ENCODE measurements at places on chromosomes 16 and 17.
A peak's percentile ranks its signal among the peaks of the same experiment; 100 is the strongest.

GRCh38 chr16:25060920-25061319 lies 45.8 kb upstream of the ARHGAP17 start:
- DNase-seq = no peak

DNA sequence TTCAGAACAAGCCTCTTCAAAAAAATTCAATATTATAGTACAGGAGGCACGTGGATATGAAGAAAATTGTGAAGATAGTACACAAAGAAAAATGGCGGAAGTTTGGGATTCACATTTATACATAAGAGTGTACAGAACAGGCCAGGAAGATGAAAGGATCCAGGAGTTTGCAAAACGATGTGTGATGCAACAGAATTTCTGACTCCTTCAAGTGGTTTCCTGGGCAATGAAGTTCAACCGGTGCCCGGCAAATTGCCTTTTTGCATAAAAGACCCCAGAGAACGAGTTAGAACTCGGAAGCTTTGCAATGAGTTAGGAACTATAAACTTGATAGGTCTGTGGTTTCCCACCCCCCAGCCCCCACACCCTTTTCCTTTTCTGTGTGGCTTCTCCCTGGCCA lies 189.1 kb downstream of the SALL1 start:
- no peak for DNase-seq

DNA sequence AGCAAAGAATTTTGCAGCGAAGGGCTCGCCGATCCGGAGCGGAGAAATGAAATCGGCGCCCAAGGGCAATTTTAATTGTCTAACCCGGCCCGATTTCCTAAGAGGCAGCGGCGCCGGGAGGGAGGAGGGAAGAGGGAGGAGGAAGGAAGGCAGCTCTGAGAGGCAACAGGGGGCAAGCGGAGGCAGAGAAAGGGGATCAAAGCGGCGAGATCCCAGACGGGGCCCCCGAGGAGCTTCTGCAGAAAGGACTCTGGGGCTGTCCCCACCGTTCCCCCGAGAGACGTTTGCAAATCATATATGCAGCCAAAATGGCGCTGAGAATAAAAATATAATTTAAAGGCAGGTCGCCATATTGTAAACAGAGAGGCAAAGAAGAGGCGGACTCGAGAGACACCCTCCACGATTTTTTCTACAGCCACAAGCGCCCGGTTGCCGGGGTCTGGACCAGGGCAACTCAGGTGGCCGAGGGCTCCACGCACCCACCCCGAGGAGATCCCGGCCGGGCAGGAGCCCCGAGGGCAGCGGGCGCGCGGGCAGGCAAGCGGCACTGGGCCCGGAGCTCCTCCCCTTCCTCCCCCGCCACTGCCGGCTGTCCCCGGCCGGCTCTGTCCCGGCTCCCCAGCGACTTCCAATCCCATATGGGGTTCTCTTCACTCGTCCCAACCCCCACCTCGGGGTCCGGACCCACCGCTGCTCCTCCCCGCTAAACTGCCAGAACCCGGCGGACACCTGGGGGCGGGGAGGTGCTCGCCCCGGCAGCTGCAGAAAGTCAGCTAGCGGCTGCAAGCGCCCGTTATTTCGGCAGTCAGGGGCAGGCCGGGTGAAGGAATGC lies 1.9 kb downstream of the PHF12 start:
- DNase-seq = peak; percentile 22

- no peak for DNase-seq
Measured at GRCh38 chr16:46923513-46924295, 39.5 kb downstream of the GPT2 start.

DNA sequence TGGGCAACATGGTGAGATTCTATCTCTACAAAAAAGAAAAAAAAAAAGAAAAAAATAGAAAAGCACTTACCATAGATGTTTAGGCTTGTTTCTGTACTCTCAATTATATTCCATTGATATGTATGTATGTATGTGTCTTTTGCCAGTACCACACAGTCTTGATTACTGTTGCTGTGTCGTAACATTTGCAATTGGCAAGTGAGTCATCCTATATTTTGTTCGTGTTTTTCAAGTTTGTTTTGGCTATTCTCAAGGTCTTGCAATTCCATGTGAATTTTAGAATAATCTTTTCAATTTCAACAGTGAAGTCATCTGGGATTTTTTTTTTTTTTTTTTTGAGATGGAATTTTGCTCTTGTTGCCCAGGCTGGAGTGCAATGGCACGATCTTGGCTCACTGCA lies 19.3 kb downstream of the SPECC1 start:
- DNase-seq = no peak

DNA sequence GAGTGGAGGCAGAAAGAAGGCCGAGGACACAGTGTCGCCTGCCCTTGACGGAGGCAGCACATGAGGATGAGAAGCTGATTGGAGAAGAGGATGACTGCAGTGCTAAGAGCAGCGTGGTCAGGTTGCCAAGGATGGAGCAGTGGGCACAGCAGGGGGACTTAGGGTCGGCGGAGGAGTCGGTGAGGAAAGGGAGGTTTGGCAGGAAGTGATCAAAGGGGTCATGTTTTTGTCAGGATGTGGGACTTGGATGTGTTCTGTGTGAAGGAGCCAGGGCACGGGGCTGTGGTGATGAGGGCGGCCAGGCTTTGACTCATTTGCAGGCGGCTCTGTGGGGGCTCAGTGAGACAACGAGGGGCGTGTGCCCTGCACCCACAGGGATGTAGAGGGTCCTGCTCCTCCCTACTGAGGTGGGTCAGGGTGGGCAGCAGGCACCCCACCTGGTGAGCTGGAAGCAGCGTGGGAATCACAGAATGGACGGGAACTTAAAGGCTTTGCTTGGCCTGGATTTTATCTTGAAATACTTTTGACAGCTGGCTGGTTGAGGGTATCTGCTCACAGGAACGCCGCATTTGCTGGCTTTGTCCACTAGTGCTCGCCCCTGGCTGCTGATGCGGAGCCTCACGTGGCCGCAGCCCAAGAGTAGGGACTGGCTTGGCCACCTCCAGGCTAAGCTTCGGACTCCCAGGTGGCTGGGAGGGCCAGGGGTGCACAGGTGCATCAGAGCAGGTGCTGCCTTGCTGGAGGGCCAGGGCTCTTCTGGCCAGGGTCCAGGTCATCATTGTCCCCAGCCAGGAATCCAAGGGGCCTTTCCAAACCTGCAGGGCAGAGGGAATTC lies 6.0 kb downstream of the MPG start:
- DNase-seq = no peak

- no peak for DNase-seq
Measured at GRCh38 chr16:75624921-75625334, 1.8 kb upstream of the ADAT1 start.

DNA sequence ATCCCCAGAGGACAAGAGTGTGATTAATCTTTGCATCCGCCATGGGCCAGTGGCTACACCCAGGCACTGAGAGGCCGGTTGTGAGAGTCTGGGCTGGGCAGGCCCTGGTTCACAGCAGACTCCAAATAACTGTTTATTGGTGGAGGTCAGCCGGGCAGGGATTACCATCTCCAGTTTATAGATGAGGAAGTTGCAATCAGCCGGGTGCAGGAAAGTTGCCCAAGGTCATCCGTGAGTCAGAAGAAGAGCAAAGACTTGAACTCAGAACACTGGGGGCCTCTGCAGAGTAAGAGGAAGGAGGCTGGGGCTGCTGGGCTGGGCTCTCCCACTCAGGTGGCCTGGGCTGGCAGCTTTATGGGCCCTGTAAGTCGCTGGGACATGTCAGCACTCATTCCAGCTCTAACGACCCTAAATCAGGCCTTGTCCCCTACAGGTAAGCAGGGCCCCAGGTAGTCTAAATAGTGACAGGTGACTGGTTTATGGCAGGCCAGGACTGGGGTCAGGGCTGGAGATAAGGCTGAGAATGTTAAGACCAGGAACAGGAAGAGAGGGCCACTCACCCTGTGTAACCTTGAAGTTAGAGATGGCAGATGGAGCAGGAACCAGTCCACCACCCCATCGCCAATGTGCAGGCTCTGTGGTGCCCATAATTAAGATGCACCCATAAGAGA lies 2.1 kb upstream of the CA4 start:
- no peak for DNase-seq

- no peak for DNase-seq
Measured at GRCh38 chr17:8019166-8019565, 16.8 kb downstream of the GUCY2D start.

DNA sequence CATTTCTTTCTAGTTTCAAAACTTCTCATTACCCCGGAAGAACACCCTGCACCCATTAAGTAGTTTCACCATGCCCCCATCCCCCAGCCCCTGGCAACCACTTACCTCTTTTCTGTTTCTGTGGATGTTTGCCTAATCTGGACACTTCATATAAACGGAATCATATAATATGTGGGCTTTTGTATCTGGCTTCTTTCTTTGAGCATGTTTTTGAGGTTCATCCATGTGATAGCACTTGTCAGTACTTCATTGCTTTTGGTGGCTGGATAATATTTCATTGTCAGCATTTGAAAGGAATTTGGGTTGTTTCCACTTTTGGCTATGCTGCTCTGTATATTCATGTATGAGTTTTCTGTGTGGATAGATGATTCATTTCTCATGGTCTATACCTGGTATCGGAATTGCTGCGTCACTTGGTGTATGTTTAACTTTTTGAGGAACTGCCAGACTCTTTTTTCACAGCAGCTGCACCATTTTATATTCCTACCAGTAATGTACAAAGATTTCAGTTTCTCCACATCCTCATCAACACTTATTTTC lies 30.0 kb upstream of the SLC5A10 start:
- DNase-seq = no peak

DNA sequence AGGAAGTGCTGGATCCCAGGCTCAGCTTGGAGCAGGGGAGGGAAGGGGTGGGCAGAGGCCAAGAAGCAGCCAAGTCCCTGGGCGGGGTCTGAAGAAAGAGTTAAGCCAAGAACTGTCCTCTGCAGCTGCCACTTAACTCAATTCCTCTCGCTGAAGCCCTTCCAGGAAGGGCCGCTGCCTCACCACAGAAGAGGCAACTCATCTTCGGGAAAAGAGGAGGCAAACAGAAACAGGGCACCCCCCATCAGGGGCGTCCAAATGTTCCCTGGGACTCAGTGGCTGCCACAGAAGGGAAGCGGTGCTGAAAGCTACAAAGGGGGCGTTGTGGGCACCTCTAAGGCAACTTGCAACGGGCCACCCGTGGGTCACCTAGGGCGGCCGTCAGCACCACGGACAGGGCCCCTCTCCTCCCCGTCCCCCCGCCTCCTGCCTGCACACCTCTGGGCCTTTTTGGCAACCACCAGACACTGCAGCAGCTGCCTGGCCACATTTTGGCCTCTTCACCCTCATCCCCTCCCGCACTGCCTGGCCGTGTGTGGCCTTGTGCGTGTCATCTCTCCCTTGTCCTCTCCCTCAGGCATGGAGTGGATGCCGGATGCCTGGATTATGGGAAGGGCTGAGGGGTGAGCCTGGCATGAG lies 2.5 kb downstream of the TLCD3B start:
- DNase-seq = no peak

- DNase-seq = no peak
Measured at GRCh38 chr17:62134397-62134796, 69.3 kb upstream of the MED13 start.

DNA sequence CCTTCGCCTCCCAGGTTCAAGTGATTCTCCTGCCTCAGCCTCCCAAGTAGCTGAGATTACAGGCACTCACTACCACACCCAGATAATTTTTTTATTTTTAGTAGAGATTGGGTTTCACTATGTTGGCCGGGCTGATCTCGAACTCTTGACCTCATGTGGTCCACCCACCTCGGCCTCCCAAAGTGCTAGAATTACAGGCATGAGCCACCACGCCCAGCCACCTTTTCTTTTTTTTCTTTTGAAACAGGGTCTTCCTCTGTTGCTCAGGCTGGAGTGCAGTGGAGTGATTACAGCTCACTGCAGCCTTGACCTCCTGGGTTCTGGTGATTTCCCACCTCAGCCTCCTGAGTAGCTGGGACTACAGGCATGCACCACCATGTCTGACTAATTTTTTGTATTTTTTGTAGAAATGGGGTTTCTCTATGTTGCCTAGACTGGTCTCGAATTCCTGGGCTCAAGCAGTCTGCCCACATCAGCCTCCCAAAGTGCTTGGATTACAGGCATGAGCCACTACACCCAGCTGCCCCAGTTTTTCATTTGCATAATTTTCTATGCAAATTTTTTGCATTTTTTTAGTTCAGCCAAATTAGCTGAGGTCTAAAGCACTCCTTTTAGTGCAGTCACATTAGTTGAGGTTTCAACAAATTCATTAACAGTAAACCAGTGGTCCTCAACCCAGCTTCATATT lies 11.3 kb downstream of the WWP2 start:
- DNase-seq = no peak

DNA sequence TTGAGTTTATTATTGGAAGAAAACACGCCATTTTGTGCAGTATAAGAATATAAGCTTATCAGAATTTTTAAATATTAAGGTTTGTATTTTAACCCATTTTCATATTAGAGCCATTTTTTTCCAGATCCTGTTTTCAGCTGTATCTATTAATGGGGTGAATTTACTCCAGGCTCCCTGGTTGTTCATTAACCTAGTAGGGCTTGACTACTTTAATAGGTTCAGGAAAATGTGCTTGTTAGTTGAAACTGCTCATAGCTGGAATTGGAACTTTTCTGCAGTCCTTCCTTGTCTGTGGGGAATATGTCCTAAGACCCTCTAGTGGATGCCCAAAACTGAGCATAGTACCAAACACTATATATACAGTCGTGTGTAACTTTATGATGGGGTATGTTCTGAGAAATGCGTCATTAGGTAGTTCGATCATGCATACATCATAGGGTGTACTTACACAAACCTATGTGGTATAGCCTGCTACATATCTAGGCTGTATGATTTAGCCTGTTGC lies 28.0 kb downstream of the NFAT5 start:
- DNase-seq = no peak

- no peak for DNase-seq
Measured at GRCh38 chr16:62870554-62870953, 834.3 kb upstream of the CDH8 start.
